8988T (cell line): ENCODE measurements at places on chromosomes 11 and 22.

GRCh38 chr11:64245401-64245796, 1.3 kb downstream of the PPP1R14B start:
- DNase-seq = no peak

- no peak for DNase-seq
Observed at GRCh38 chr11:129281471-129282415, 89.6 kb upstream of the ARHGAP32 start.

DNA sequence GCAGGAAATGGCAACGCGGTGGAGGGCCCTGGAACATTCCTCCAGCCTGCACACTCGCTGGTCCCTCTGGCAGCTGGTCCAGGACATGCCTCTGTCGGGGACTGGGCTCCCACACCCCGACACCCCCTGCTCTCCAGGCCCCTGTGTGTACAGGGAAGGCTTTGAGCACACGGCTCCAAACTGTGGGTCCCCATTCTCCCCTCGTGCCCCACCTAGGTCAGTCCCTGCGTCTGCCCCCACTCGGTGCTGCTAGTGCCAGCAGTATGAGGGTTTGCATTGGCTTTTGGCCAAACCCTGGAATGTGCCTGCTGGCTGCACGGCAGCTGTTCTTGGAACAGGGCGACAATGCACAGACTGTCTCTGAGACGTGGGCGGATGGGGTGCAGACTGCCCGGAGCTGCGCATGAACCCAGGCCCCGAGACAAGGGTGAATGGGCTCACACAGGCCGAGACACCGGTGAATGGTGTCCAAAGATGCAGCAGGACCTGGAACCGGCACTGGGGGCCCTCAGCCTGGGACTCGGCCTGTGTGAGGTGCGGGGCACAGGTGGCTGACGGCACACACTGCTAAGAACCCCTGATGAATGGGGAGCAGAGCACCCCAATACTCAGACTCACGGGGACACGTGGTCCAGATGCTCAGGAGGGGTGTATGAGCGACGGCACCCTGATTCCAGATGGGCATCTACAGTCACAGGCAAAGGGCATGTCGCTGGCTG, 7.5 kb upstream of the SYT8 start:
- peak; percentile 89 for DNase-seq

DNA sequence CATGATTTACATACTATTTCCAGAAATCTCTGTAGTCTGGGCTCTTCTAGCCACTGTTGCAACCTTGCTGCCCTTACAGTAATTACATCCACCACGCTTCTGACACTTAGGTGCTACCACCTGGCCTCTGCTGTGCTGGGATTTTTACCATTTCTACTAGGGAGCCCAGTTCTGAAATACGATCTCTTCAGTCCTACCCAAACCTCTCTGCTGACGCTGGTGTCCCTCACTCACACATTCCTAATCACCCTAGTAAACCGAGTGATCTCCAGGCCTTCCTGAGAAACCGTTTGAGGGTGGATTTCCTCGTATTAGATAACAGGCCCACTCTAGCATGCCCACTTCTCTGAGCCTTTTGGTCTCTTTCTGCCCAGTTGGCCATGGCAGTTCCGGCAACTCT, 588.9 kb upstream of the CADM1 start:
- DNase-seq = no peak

- no peak for DNase-seq
Observed at GRCh38 chr11:122127020-122127419, 11.0 kb upstream of the BLID start.

DNA sequence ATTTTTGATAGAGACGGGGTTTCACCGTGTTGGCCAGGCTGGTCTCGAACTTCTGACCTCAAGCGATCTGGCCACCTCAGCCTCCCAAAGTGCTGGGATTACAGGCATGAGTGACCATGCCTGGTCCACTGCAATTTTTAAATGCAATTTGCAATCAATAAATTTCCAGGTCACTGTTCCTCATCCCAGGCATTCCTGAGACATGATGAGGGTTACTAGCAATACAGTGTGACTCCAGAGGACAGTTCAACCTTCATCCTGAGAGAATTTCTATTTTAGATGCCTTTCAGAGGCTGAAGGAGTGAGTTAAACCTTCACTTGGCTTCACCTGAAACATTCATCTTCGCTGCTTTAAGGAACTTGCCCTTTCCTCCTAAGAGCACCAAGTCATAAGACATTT, 9.7 kb upstream of the UBASH3B start:
- no peak for DNase-seq

DNA sequence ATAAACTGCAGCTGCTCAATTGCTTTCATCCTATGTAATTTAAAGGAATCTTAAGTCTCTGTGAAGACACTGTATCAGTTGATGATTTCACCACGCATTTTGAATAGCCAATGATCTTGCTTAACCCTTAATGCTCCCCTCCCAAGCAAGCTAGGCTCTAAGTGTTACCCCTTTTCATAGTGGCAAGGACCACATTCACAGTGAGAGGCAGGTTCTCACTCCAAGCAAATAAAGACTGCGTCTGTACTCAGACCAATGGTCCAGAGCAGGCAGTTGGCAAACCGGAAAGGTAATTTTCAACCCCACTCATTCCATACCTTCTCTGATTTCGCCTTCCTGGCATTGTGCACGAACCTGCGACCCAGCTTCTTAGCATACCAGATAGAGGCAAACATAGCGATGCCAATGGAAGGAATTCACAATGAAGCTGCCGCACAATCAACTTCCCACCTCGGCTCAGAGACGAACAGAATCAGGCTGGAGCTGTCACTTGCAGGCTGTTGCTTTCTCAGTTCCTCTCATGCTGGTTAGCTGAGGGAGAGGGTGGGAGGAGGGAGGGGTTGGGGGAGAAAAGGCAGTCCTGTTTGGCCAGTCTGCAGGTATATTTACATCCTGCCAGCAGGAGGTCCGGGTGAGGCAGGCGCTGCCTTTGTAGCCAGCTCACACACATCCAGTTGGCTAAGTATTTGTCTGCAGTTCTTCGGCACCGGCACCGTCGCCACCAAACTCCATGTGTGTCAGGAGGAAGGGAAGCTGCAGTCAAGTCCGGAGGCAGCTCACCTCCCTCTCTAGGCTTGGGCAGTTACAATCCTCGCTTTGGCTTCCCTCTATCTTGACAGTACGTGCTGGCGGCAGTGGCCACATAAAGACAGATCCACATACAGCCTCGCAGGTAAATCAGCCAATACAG, 1151.2 kb upstream of the CCDC90B start:
- DNase-seq = no peak

GRCh38 chr11:4903484-4903883, at the start of gene OR51A7:
TSS of gene OR51A7 (plus strand) at chr11:4903783. CDS start at chr11:4907370, 3,587 bp downstream.
- no peak for DNase-seq

DNA sequence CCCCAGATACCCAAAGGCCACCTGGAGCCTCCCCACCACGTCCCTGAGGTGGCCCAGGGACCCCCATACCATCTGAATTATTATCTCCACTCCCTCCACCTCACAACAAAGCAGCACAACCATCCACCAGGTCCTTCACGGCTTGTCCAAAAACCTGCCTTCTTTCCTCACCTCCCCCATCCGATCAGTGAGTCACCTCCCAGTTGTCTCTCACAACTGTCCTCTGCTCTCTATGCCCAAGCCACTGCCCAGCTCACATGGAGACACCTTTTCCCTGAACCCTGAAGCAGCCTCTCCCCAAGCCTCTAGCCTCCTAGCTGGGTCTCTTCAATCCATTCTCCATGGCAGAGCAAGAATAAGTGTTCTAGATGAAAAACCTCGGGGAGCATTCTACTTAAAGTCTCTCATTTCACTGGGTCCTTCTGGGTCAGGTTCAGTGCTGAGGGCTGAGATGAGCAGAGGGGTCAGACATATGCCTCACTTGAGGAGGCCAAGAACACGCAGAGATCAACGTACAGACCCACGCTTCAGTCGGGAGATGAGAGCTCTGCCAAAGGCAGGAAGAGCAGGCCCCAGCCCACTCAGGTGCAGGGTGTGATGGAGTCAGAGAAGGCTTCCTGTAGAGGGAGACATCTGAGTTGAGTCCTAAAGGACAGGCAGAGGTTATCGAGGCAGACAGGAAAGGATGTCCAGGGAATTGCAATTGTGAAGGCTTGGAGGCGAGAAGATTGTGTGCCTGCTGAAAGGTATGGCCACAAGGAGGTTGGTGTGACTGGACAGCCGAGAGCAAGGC, 74.7 kb downstream of the PDE2A start:
- DNase-seq = no peak

- DNase-seq = no peak
Observed at GRCh38 chr22:24071686-24072085, 60.6 kb downstream of the CABIN1 start.

GRCh38 chr11:25094085-25094802, 597.4 kb downstream of the LUZP2 start:
- no peak for DNase-seq

DNA sequence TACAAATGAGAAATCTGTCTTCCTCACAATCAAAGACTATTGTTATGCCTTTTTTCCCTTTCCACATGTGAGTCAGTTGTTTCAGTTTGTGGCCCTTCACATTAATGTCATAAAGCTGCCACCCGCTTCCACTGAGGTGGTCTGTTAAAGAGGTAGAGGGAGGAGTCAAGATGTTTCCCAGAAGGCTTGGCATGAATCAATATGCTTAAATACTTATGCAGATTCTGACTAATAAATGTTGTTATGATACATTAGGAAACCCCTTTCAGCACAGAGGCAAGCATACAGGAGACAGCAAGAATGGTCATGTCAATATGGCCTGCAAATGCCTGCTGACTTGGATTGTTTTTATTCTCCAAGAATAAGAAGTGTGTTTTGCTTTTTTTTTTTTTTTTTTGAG, 6.5 kb downstream of the RTN3 start:
- DNase-seq = no peak

GRCh38 chr22:31044262-31044861, 36.8 kb upstream of the SMTN start:
- no peak for DNase-seq

- DNase-seq = no peak
Observed at GRCh38 chr11:116439361-116439677, 333.5 kb downstream of the BUD13 start.

DNA sequence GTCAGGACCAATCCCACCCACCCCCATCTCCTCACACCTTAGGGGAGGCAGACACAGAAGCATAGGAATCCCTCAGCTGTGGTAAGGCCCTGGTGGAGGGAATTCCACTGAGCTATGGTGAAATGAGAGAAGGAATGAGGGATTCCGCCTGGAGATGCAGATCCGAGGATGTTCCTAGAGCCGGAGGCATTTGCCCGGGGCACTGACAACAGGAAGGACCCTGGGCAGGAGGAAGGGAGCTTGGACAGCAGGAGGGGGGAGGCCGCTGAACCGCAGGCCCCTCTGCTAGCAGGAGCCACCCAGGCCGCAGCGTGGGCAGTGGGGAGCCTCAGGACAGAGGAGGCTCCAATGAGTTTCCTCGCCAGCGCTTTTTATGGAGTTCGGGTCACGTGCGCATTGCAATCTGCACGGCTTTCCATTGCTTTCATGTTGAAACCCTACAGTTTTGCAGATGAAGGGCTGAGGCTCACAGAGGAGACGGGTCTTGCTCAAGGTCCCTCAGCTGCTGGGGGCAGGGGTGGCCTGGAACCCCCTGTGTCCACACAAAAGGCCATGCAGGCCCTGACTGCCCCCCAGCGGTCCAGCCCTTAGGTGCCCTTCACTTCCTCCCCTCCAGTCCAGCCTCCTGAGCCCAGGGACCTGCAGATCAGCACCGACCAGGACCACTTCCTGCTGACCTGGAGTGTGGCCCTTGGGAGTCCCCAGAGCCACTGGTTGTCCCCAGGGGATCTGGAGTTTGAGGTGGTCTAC, 15.5 kb downstream of the CSF2RB start:
- no peak for DNase-seq

DNA sequence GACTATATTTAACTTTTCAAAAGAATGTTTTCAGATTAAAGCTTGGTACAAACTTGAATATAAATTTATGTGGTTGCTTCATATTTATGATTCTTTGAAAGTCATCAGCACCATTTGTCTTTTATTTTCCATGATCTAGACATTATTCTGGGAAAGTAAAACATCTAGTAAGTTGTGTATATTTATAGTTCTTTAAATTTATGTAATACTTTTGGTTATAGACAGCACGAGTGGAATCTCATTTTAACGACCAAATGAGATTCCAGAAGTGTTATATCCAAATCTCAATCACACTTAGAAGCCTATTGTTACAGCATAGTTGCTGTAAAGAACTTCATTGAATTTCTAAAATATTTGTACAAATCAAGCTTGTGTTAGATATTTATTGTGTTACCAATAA, 212.3 kb downstream of the DDX10 start:
- DNase-seq = no peak

- no peak for DNase-seq
Observed at GRCh38 chr11:134118006-134118405, 49.1 kb downstream of the JAM3 start.

DNA sequence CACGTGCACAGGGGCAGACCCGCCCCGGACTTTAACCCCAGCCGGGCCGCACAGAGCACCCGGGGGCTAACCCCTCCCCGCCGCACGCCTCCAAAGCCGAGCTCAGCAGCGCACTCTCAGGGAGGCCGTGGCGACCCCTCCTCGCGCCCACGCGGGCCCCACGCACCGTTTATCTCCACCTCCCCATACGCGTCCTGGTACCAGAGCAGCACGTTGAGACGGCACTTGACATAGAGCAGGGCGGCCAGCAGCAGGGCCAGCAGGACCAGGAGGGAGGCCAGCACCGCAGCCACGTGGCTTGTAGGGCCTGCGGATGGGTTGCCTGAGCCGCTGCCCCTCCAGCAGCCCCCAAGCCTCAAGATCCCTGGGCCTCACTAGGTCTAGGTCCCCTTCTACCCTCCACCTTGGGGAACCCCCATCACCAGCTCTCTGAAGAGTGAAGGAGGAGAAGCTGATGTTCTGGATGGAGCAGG, 7.1 kb downstream of the SIGIRR start:
- DNase-seq = no peak

DNA sequence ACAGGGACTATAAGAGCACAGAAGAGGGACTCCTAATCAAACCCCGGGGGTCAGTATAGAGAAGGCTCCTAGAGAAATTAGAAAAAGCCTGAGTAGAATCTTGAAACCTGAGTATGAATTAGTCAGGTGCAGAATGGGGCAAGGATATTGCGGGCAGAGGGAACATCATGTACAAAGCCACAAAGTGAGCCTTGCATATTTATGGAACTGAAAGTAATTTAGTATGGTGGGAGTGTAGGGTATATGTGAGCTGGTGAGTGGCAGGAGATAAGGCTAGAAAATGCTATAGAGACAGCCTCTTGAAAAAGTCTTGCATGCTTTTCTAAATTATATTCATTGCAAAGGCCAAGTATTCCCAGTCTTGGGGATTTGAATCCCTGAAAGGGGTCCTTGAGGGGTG, 93.7 kb downstream of the STIM1 start:
- no peak for DNase-seq

GRCh38 chr11:2748061-2748813, 48.4 kb upstream of the KCNQ1OT1 start:
- DNase-seq = no peak

- no peak for DNase-seq
Observed at GRCh38 chr11:72975778-72976521, 161.7 kb downstream of the ATG16L2 start.

- no peak for DNase-seq
Observed at GRCh38 chr22:44243761-44244160, 63.0 kb downstream of the PARVG start.
